ENCODE measurements at places on chromosomes 6 and 20.
A peak's percentile ranks its signal among the peaks of the same experiment; 100 is the strongest.

GRCh38 chr6:132458887-132459604 lies 53.9 kb downstream of the STX7 start:
- DNase-seq, result no peak

- DNase-seq, result no peak
Observed at GRCh38 chr20:59583428-59584277, 20.7 kb upstream of the PHACTR3 start.

- DNase-seq, result no peak
Observed at GRCh38 chr6:6379573-6379972, 59.1 kb upstream of the F13A1 start.

GRCh38 chr6:1499777-1500176 lies 109.9 kb upstream of the FOXC1 start:
- DNase-seq, result no peak

DNA sequence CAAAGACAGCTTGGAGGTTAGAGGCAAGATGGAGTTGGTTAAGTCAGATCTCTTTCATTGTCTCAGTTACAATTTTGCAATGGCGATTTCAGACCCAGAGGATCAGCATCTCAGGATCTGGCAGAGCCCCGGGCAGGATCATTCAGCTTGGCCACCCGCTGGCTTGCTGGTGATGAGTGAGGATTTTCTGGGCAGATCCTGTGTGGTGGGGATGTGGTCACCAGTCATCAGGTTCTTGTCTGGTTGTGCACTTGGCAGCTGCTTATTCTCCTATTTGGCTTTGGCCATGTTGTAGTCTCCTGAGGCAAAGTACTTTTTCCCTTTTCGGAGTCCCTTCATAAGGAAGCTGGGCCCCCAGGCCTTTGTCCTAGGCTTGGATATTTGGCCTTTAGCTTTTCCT lies 953.9 kb downstream of the KIF16B start:
- no peak for DNase-seq

GRCh38 chr6:81925201-81925600 lies 172.7 kb upstream of the TENT5A start:
- DNase-seq, result no peak

GRCh38 chr20:58984691-58985090 lies 3.6 kb downstream of the NELFCD start:
- no peak for DNase-seq

GRCh38 chr6:31190488-31190887 lies 20.0 kb upstream of the POU5F1 start:
- DNase-seq, result no peak

GRCh38 chr20:1848373-1848772 lies 46.8 kb upstream of the SIRPA start:
- DNase-seq, result no peak

GRCh38 chr6:106466211-106466610 lies 105.7 kb downstream of the CRYBG1 start:
- DNase-seq, result no peak

GRCh38 chr6:97049253-97050011 lies 124.9 kb downstream of the KLHL32 start:
- DNase-seq, result no peak

DNA sequence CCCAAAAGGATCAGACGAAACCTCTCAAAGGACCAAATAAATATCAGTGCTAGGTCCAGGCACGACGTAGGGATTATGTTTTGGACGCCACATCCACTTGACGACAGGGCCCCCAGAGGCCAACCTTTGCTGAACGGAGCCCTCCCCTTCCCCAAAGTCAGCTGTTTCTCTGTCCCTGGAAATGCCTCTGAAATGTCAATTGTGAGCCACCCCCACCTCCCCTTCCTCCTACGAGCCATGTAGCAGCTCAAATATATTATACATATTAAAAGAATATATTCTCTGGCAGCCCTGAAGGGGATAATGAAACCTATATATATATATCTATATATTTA lies 39.6 kb upstream of the BLCAP start:
- DNase-seq, result peak; percentile 66

- no peak for DNase-seq
Observed at GRCh38 chr6:113565306-113565705, 291.8 kb upstream of the MARCKS start.

DNA sequence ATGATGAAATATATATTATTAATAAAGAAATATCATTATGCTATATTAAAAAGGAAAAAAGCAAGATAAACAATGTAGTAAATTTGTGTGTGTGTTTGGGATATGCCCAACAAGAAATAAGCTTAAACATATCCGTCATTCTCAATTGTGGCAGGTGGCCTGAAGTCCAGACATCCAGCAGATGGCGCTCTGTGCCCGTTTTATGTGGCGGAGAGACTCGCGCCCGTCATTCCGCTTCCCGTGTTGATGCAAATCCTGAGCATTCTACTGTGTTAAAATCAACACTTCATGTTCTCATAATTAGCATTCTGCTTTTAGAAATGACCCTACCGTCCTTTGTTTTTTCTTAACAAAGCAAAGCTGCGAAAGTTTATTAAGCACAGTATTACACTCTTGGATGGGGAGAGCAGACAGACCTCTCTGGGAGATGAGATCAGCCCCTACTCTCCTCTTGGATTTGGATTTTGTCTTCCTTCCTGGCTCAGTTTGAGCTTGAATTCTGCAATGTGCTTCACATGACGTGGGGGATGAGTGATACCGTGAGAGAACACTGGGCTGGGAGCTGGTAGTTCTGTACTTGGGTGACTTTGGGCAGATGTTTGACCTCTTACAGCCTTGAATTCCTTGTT lies 125.8 kb downstream of the MCHR2 start:
- peak; percentile 76 for DNase-seq

- no peak for DNase-seq
Observed at GRCh38 chr6:41451515-41452163, 94.5 kb upstream of the FOXP4 start.

- DNase-seq, result no peak
Observed at GRCh38 chr6:121755485-121755884, 320.0 kb downstream of the GJA1 start.

- no peak for DNase-seq
Observed at GRCh38 chr20:33784225-33784624, 26.9 kb upstream of the CHMP4B start.

- DNase-seq, result no peak
Observed at GRCh38 chr20:8627340-8628004, 441.4 kb upstream of the PLCB4 start.

DNA sequence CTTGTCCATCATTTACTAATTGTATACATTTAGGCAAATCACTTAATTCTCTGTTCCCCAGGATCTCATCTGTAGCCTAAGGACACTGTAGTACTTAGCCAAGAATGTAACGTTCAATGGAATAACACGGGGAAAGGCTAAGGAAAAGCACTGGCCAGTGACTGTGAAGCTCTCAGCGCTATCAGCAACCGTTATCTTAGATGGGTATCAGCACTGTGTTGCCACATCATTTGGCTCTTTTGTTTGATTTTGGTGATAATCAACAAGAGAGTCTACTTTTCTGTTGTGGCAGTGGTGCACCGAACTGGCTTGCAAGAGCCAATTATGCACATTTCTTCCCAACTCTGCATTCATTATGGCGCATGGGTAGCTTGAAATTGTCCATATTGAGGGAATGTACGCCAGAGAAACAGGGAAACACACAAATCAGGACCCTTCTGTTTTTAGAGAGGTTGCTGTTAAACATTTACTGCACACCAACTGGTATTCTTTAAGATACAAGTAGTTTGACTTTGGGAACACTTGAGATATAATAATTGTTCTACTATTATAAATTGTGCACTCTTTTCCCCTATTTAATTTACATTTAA lies 93.7 kb upstream of the C6orf118 start:
- DNase-seq, result no peak

GRCh38 chr6:89987140-89987539 lies 92.9 kb downstream of the GJA10 start:
- no peak for DNase-seq

- no peak for DNase-seq
Observed at GRCh38 chr6:128504003-128504654, 16.3 kb downstream of the PTPRK start.

- DNase-seq, result no peak
Observed at GRCh38 chr6:56949925-56950495, 4.9 kb upstream of the BEND6 start.

- no peak for DNase-seq
Observed at GRCh38 chr6:106648651-106649308, 19.4 kb downstream of the QRSL1 start.

DNA sequence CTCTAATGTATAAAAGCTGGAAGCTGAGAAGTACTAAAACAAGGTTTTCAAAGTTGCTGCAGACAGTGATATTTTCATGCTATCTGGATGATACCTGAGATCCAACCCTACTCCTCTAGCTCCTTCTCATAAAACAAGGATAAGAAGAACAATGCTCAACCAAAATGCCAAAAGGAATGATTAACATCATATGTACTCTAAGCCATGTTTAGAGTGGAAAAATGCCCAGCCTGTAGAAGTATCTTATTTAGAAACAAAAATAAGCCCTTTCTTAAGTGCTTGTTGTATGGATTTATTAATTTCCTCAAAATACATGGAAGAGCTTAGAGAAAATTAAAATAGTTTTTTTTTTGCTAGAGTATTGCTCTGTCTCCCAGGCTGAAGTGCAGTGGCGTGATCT lies 23.7 kb downstream of the ECHDC1 start:
- no peak for DNase-seq

- no peak for DNase-seq
Observed at GRCh38 chr6:164098857-164099267, 684.3 kb downstream of the QKI start.

GRCh38 chr20:33443006-33443511 lies 504 bp downstream of the SNTA1 start:
- peak; percentile 22 for DNase-seq

- no peak for DNase-seq
Observed at GRCh38 chr6:41488433-41489119, 57.6 kb upstream of the FOXP4 start.
